ENCODE measurements at places on chromosomes 7 and 10.

DNA sequence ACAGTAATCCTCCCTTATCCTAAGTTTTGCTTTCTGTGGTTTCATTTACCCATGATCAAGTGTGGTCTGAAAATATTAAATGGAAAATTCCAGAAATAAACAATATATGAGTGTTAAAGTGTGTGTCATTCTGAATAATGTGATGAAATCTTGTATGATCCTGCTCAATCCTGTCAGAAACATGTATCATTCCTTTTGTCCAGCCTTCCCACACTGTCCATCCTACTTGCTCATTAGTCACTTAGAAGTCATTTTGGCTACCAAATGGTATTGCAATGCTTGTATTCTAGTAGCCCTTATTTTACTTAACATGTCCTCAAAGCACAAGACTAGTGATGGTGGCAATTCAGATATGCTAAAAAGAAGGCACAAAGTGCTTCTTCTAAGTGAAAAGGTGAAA is 1211.2 kb upstream of the SORCS1 start:
- DNase-seq, result no peak

DNA sequence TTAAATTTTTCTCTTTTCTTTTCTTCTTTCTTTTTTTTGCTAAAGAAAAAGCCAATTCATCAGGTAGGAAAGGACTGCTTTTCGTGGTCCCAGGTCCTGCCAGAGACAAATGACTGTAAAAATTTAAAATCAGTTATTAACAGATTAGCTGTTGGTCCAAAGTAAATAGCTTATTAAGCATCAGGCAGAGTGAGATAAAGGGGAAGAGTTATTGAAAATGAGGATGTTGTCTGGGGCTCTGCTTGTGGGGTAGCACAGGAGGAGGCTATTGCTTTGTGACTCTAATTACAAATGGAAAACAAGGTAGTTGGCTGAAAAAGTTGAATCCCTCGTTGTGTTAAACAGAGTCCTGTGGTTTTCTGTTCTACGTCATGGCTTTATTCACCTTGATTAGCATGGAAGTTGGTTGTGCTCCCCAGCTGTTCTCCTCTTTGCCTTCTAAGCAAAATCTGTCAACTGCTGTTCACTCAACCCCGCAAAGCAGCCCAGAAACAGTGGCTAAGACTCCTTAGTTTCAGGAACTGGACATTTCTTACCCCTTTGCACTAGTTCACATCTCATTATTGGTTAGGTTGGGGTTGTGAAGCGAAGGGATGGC is 128.9 kb downstream of the SNX10 start:
- no peak for DNase-seq

DNA sequence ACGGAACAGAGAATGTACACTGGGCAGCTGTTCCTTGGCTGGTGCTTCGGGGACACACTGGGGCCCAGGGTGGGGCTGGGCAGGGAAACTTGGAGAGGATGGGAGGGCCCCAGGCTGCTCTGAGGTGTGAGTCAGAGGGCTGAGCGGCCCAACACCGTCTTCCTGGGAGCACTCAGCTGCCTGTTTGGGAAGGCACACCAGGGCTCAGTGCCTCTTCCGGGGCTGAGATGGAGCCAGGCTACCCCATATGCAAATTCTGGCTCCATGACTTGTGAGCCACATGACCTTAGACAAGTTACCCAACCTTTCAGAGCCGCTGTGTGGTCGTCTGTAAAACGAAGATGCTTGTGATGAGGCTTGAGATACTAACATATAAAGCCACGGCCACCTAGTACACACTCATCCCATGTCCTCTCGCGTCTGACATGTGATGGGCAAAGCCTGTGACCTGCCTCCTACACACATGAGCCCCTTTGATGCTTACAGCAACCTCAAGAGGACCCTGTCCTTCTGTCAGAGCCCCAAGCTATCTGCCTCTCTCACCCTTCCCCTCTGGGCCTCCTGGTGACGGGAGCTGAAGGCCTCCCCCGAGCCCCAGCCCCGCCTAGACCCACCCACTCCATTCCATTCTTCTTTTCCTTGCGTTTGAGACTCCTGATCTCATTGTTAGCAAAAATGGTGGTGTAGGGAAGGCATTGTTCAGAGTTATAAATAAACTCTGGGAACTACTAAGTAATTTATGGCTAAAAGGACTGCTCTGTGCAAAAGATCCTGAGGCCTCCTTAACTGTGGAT is 26.1 kb downstream of the KLRG2 start:
- DNase-seq, result no peak

- DNase-seq, result no peak
Measured at GRCh38 chr10:8017277-8017676, 37.2 kb upstream of the GATA3 start.

GRCh38 chr10:79391231-79392019 is 44.2 kb downstream of the PPIF start:
- DNase-seq, result no peak

GRCh38 chr7:4682621-4683042 is 537 bp downstream of the FOXK1 start:
- no peak for DNase-seq

All from NCI-H526 treated with DMSO at 0.1 percent for 48 hours (cell line).